ENCODE measurements at places on chromosomes 3 and 15. TPM values are rescaled to one million over a fixed set of nuclear protein-coding genes. Genes with fewer than 3 reads are reported as not detected.
A peak's percentile ranks its signal among the peaks of the same experiment; 100 is the strongest.

GRCh38 chr3:13569641-13570390 lies 20.9 kb downstream of the FBLN2 start:
- DNase-seq, result no peak

DNA sequence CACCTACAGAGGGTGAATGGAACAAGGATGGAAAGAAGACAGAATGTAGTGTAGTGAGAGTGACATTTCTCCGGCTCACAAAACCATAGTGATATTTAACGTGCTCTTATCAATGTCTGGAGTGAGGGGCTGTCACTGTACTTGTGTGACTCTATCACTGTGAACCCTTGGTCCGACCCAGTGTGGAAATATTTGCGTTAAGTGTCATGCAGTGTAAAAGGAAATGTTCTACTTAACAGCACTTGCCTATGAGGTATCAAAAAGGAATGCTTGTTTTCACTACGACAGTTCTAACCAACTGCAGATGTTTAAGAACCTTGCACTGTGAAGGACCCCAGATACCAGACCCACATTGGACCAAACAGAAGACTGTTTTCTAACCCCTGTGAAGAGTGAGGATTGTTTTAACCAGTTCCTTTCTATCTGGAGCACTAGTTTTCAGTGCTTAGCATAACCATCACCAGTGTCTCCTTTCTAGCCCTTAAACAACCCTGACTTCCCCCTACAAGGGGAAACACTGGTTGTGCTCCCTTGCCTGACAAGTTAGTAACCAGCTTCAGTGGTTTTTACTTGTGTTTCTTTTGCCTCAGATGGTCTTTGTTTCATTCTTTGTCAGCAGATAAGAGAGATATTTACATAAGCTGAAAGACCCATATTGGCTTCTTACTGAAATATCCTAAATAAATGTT lies 144.7 kb upstream of the ABHD17C start:
- no peak for DNase-seq

DNA sequence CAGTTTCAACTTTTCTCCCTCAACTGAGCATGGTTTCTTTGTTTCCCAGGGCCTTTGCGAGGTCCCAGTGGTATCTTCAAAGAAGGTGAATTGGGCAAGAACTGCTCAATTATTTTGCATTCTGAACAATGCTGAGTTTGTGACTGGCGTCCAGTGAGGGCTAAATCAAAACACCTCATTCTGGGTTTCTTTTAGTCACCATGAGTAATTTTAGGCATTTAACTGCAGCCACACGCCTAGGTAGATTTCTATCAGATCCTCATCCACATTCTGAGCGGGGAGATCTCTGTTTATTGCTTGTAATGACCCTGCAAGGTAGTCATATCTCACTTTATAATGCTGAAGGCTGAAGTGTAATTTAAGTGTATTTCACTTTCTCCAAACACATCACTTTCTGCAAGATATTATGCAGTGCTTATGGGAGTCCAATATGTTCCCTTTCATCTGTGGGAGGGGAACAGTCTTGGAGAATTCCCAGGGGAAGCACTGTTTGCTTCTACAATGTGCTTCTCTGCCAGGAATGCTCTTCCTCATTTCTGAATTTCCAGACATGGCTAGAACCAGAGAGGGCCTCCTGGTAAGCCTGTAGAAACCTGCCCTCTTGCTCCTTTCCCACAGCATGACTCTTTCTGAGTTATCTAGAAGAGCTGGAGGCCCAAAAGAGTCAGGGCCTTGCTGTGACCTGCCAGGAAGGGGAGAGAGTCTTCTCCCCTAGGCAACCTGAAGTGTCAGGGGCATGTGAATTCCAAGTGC lies 91.7 kb downstream of the FRMD4B start:
- DNase-seq, result no peak

GRCh38 chr3:165254812-165255211 lies 58.6 kb upstream of the SLITRK3 start:
- no peak for DNase-seq

DNA sequence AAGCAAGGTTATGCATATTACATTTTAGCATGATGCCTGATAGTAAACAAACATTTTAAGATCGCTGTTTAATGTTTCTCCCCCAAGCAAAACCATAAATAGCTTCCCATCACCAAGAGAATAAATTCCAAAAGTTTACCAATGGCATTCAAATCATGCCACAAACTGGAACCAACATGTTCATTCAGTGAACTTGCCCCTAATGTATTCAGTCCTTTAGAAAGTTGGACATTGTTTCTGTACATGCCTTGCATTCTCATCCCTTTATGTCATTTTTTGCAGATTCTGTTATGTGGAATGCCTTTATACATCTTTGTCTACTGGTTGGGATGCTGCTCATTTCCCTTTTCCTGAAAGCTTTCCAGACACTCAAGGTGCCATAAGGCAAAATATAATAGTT lies 105.5 kb downstream of the PYDC2 start:
- DNase-seq, result no peak

DNA sequence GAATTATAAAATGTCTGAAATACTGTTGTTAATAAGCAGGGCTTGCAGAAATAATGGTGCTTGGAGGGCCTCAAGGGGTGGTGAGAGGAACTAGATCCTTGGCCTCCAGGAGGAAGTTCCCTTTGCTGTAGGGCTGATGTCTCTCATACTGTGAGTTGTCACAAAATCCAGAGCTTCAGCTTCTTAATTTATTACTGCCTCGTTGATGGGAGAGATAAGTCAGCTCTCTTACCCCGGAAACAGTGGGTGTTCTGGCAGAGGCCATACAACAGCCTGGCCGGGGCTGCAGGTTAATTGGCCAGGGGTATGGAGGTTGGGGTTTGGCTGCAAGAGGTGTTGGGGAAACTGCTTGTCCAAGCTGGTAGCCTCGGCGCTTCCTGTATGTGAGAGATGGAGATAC lies 15.5 kb downstream of the MAPKAPK3 start:
- no peak for DNase-seq

GRCh38 chr3:169133178-169134161 lies 530.0 kb downstream of the MECOM start:
- no peak for DNase-seq

- no peak for DNase-seq
These were observed 71.8 kb downstream of the SYNPR start for GRCh38 chr3:63349583-63350573.

The SHF gene
- total RNA-seq, result 3.8 TPM

GRCh38 chr3:125477701-125478100 lies 42.3 kb downstream of the SNX4 start:
- DNase-seq, result no peak

- no peak for DNase-seq
These were observed 215.5 kb downstream of the NR1D2 start for GRCh38 chr3:24160424-24161095.

The CASR gene
- total RNA-seq, result not detected

DNA sequence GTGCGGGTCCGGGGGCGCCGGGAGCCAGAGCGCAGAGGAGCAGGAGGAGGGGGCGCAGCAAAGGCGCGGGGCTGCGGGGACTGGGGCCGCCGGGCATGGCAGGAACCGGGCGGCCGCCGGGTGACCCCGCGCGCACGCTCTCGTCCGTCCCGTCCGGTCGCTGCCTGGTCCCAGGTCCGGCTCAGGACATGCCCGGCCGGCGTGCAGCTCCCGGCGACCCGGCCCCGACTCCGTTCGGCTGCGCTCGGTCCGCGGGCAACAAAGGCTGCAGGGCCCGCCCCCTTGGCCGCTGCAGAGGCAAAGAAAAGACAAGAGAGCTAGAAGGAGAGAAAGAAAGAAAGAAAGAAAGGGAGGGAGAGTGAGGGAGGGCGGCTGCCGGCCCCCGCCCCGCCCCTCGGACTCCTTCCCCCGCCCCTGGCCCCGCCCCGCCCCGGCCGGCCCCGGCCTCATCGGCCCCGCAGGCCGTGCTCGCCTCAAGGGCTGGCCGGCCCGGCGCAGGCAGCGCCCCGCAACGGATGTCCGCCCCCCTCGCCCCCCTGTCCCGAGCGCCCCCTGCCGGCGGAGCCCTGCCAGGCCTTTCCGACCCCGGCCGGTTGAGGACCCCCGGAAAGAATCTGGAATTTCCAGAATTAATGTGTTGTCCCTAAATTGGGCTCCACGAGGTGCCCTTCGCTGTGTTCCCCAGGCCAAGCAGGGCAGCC lies at the start of gene ADAMTS7:
Gene ADAMTS7 (minus strand): TSS at position 341 of the 701 bp plus-strand sequence. CDS start 244 bp downstream, at position 97.
- no peak for DNase-seq

DNA sequence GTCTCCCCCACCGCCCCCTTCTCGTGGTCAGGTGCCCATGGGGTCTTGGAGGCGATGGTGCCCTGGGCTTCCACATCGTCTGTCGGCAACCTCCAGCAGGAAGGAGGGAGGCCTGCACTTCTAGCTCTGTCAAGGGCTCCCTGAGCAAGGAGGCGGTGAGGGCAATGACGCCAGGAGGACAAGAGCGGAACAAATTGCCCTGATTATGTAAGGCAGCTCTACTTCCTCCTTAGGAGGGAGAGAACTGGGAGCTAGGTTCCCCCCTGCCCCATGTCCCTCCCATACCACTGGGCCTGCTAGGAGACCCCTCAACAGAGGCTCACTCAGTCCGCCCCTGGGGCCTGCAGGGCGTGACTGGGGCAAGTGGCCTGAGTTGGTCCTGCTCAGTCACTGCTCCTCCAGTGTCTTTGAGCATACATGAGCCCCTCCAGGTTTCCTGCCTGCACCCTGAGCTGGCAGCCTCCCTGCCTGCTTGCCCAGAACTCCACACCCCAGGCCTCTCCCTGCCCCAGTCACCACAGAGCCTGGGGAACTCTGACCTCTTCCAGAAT lies 56.1 kb downstream of the CACNA2D2 start:
- no peak for DNase-seq

DNA sequence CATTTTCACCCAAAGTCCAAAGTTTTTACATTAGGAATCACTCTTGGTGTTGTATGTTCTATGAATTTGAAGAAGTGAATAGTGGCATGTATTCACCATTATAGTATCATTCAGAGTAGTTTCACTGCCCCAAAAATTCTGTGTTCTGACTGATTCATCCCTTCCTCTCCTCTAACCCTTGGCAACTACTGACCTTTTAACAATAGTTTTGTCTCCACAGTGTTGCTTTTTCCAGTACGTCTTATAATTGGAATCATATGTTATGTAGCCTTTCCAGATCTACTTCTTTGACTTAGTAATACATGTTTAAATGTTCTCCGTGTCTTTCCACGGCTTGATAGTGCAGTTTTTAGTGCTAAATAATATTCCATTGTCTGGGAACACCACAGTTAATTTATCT lies 379.0 kb upstream of the SGO1 start:
- no peak for DNase-seq

DNA sequence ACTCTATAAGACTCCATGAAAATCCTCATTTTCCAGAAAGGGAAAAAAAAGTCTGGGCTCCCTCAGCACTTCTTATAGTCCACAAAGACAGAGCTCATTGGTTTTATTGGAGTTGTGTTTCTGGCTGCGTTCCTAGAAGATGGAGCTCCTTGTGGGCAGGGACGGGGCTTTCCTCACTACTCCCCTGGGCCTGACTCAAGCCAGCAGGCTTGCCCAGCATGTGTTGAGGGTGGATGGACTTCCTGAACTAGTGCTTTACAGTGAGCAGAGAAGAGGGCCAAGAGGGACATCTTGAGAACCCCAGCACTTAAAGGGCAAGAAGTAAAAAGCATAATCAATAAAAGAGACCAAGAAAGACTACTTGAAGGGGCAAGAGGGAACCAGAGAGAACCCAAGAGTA lies 43.2 kb upstream of the EPHB1 start:
- no peak for DNase-seq

DNA sequence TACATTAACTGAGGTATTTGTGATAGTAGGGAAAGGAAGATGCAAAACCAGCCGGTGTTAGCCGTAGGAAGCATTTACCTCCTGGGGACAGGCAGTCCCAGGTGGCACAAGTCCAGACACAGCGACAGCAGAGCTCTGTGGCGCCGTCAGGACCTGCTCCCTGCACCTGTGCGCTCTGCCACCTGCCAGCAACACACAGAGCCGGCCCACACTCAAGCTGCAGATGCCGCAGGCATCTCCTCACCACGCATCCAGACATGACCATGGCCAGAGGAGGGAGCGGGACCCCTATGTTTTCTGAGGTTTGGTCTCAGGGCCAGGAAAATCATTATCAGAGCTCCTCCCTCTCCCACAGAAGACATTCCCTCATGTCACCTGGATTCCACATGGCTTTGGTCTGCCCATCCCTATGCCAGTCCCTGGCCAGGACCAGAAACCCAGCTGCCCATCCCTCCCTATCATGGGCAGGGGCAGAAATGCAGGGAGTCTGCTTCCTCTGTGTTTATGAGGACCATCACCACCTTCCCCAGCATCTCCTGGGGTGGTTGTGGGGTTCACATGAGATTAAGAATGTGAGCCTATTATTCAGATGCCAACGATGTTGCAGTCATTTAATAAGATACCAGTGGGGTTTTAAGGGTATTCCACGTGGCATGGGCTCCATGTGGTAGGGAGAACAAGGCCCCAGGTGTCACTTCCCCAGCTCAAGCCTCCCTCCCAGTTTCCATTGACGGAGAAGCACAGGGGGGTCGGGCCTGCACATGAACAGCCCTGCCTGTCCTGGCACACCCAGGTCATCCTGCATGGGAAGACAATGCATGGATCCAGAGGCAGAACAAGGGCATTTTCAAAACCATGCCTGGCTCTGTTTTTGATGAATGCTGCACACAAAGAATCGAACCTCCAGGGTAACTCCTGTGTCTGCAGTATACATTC lies 251.1 kb downstream of the OCA2 start:
- peak; percentile 79 for DNase-seq

DNA sequence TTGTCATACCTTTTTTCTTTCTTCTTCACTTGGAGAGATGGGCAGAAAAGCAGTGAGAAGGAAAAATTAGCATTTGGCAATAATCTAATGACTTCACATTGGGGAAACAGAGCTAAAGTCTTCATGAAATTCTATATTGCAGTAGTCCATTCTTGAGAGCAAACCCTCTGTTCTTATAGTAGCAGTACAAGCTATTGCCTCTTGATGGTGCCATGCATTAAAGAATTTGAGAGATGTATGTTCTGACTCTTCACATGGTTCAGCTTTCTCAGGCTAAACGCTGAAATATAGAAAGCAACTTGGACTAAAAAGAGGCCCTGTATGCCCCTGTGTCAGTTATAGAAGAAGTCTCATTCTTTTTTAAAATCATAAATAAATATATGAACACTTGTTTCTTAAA lies 36.0 kb downstream of the PHLDB2 start:
- DNase-seq, result no peak

DNA sequence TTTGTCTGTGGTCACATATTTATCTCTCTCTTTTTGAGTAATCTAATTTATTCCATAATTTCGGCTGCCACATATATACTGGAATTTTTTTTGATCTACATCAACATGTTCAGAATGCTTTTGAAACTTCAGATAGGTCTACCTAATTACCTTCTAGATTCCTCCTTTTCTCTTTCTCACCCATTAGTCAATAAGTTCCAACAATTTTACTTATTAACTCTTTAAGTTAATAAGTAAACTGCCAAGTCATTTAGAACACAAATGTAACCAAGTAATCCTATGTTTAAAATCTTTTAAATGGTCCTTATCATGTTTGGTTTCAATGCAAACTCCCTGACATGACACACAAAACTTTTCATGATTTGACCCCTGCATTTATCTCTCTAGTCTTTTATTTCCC lies 410.5 kb downstream of the UNC13C start:
- DNase-seq, result no peak

DNA sequence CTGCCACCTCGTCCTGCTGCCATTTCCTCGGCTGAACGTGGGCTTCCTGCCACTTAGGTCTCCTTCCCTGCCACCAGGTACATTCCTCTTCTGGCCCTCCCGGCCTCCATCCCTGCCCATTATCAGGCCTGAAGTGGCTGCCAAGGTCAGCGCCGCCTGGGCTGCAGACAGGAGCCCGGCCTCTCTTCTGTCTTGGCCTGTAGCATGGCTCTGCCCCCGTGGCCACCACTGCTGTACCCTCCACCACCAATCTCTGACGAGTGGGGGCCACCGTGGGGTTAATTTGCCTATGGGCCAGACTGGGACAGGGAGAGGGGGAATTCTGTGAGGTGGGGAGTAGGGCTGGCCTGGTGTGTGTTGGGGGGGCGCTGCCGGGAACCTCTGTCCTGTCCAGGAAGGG lies 2.0 kb upstream of the BAHD1 start:
- no peak for DNase-seq
